ENCODE measurements at places on chromosomes 16 and 17.

- no peak for DNase-seq
These were observed 41.8 kb downstream of the TEKT5 start for GRCh38 chr16:10652730-10653590.

DNA sequence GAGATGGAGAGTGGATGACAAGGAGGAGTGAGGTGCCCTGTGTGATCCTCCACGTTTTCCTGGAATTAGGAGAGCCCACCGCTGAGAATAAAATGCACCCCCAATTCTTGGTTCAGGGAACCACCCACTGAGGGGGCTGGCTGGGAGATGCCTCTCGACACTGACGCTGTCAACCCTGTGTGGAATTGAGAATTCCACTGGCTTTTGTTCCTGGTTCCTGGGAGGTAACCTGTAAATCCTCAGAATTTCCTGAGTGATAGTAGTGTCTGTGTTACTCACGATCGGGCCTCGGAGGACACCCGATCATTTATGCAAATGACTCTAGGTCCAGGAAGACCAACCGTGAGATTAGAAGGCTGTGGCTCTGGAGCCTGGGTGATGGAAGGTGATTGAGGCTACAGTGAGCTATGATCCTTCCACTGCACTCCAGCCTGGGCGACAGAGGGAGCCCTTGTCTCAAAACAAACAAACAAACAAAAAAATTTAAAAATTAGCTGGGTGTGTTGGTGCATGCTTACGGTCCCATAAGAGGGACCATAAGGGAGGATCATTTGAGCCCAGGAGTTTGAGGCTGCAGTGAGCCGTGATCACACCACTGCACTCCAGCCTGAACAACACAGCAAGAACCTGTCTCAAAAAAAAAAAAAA, 11.7 kb upstream of the PRPSAP1 start:
- no peak for DNase-seq

GRCh38 chr17:66992911-66993442, 28.5 kb downstream of the CACNG4 start:
- no peak for DNase-seq

DNA sequence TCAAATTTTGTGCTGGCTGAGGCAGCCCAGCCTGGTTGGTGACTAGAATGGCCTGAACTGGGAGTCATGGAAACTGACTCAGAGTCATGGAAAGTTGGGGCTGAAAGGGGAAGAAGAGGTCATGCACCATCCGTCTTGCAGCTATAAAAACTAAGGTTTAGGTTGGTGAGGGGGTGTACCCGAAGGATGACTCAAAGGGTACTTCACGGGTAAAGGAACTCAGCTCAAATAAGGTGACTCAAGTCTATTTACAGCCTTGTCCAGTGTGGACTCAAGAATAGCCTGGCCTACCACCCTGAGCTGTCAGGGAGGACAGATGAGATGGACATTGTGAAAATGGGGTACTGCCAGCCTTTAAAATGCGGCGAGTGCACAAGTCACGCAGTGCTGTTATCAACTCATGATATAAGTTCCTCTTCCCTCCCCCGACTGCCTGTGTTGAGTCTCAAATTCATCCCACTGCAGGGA, 18.6 kb downstream of the CD300LB start:
- peak; percentile 63 for DNase-seq

DNA sequence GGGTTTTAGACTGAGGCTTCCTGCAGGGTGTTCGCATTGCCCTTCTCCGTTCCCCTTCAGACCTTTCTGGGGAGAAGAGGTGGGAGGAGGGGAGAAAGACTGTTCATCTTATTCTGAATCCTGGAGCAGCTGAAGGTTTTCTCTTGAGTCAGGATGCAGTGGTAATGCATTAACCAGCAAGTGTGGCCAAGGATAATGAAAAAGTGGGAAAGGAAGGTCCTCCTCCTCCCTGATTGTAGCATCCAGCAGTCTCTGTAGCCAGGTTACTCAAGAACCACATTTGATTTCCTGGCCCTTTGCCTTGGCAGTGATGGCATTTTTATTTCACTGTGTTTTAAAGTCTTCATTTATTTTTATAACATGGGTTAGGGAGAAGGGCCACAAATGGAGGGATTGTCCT, 59.1 kb downstream of the CYLD start:
- no peak for DNase-seq

DNA sequence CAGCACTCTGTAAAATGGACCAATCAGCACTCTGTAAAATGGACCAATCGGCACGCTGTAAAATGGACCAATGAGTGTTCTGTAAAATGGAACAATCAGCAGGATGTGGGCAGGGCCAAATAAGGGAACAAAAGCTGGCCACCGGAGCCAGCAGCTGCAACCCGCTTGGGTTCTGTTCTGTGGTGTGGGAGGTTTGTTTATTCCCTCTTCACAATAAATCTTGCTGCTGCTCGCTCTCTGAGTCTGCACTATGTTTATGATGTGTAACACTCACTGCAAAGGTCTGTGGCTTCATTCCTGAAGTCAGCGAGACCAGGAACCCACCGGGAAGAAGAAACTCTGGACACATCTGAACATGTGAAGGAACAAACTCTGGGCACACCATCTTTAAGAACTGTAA, 20.5 kb downstream of the TMEM100 start:
- no peak for DNase-seq
